Hematopoietic multipotent progenitor cell (in vitro differentiated cells): ENCODE measurements at places on chromosomes 12 and 14.

DNA sequence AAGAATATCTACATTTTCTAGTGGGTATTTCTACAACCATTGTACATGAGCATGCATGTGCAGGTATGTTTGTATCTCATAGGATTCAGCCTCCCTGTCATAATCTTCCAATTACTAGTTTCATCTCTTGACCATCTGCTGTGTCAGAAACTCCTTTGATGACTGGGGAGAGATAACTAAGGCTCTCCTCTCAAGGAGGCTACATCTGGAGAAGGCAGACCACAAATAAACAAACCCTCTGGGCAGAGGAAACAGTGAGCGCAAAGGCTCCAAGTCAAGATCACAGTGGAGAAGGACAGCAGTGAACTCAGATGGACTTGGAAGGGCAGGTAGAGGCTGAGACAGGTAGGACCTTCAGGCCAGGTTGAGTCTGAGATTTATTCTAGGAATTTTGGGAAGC is 166.4 kb downstream of the PELI2 start:
- DNase-seq = no peak

GRCh38 chr14:34449819-34450541 is 12.1 kb downstream of the SPTSSA start:
- no peak for DNase-seq

GRCh38 chr12:123141615-123142517 is 9.0 kb downstream of the PITPNM2 start:
- DNase-seq = no peak

DNA sequence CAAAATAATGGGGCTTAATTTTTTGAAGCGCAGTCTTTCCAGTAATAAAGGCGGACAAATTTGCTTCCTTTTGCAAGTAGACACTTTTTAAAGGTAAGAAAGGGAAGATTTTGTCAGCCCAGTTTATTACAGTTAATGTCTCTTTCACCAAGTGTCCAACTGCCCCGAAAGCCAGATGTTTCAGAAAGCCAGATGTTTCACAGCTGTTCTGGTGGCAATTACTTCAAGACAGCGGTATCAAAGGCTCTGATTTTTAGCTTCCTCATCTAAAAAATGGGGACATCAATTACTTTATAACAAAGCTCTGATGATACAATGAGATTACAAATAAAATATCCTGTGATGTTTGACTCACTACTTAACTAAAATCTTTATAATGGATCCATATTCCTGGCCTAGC is 1.0 kb downstream of the WBP11 start:
- DNase-seq = no peak

DNA sequence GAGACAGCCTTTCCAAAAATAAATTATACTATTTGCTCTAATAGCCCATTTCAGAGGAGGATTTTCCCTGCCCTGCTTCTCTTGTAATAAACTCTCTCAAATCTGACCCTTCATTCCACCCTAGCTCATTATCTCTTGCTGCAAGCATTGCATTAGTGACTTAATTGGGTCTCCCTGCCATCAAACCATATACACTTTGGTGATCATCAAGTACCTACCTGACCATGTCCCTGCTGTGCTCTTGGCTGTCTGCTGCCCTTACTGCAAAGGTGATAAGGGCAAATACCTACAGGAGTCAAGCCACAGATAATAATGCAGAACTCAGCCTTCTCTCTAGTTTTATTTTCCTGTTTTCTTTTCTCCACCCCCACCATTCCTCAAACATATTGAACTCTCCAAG is 88.4 kb downstream of the LIN7A start:
- DNase-seq = no peak

GRCh38 chr12:123945287-123946151 is 27.1 kb downstream of the CCDC92 start:
- no peak for DNase-seq

- no peak for DNase-seq
Measured at GRCh38 chr12:2282318-2282717, 229.5 kb downstream of the CACNA1C start.

- DNase-seq = no peak
Measured at GRCh38 chr12:79420146-79420618, 270.6 kb downstream of the PAWR start.

GRCh38 chr14:26808407-26808806 is 210.6 kb upstream of the NOVA1 start:
- DNase-seq = no peak

- no peak for DNase-seq
Measured at GRCh38 chr14:101005447-101005846, 101.9 kb upstream of the RTL1 start.

DNA sequence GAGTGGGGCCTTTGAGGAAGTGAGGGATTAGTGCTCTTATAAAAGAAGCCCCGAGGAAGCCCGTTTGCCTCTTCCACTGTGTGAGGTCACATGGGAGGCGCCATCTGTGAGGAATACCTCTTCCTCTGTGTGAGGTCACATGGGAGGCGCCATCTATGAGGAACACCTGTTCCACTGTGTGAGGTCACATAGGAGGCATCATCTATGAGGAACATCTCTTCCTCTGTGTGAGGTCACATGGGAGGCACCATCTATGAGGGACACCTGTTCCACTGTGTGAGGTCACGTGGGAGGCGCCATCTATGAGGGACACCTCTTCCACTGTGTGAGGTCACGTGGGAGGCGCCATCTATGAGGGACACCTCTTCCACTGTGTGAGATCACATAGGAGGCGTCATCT is 69.7 kb downstream of the SLC24A4 start:
- DNase-seq = no peak

- no peak for DNase-seq
Measured at GRCh38 chr12:91851741-91852477, 293.7 kb downstream of the BTG1 start.

- peak; percentile 4 for DNase-seq
Measured at GRCh38 chr12:66662179-66662578, 16.7 kb downstream of the GRIP1 start.

DNA sequence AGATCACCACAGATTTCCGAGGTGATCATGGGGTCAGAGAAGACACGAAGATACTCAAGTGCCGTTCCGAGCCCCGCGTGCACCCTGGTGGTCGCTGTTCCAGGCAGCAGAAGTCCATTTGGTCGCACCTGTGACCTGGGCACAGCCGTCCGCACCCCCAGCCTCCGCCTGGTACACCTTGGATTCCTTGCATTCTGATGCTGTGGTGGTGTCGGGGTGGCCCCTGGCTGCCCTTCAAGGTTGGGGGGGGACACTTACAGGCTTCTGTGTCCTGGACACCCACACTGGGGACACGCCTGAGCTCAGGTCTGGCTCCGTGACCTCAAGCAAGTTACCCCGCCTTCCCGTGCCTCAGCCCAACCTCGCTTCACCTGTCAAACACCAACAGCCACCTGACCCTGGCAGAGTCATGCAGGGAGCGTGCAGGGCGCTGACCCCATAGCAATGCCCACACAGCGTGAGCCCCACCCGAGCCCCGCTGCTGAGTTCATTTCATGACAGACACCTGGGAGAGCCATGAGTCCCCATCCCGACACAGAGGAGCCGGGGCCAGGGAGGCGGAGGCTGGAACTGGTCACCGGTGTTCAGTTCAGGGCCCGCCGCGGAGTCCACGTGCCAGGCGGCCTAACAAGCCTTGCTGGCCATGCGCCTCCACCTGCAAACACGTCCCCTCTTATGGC is 17.9 kb upstream of the GALNT9 start:
- DNase-seq = no peak

GRCh38 chr12:96652870-96653269 is 163.5 kb downstream of the CFAP54 start:
- DNase-seq = no peak

DNA sequence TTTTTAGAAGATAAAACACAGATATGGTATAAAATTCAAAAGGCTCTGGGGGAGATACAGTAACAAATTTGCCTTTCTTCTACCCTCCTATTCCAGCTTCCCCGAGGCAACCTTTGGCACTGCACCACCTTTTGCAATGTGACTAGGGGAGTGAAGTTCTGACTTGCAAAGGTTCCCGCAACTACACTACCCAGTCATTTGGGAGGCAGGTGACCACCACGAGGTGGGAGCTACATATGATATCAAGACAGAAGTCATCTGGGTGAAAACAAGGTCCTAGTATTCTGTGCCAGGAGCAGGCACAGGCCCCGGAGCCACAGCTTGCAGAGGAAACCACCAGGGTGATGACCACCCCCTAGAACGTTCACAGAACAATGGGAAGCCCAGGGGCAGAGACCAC is 141.5 kb downstream of the TTC7B start:
- DNase-seq = no peak
